BE2C (cell line): ENCODE measurements at places on chromosomes 7 and 10.

DNA sequence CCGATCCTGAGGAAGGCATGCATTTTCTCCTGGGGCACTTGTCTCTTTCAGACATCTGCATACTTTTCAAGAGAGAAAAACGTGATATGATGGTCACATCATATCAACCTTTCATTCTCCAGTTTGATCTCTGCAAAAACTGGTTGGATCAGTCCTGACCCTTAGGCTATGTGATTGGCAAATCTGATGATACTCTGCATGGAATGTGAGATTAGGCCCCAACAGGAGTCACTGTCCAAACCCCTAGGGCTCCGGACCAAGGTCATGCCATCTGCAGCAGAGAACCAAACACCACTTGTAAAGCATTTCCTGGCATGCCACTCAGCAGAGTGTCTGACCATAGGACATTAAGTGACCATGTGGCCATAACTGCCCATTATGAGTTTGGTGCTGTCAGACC is 8.6 kb downstream of the GCK start:
- no peak for DNase-seq

DNA sequence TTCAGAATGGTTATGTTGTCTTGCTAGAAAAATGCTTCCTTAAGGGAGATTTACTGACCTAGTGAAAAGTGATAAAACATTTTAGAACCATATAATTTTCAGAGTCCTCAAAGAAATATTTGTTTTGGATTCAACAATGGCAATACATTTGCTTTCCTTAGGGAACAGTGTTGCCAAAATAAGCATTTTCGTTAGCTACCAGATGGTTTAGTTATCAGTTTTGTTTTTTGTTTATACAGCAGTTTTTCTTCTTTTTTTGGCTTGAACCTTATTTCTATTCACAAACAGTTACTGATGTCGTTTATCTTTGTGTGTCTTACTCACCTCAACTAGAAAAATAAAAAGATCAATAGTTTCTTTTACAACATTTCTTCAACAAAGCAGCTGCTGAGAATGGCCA is 48.6 kb downstream of the EXOC4 start:
- no peak for DNase-seq

GRCh38 chr10:16820421-16820820 is 3.2 kb upstream of the RSU1 start:
- DNase-seq, result no peak

- no peak for DNase-seq
These were observed 268.0 kb downstream of the FRMD4A start for GRCh38 chr10:14062528-14063260.

- no peak for DNase-seq
These were observed 124.7 kb downstream of the BICC1 start for GRCh38 chr10:58637352-58637751.

DNA sequence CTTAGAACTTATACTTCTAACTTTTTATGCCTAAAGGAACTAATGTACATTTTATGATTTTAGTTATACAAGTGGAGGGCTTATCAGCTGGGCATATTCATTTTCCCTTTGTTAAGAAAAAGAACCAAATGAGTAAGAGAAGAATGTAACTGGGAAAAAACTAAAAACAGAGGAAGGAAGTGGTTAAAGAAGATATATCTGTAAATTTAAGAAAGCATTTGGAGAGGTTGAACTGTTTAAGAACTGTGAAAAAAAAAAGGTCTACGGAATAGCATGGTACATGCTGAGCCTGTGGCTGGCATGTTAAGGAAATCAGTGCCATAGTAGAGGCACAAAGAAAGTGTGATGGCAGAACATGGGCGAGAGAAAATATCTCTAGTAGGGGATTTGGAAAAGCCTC is 6.2 kb downstream of the MDFIC start:
- DNase-seq, result no peak

- no peak for DNase-seq
These were observed 38.8 kb upstream of the CACUL1 start for GRCh38 chr10:118793545-118793944.

GRCh38 chr10:34031400-34031799 is 696.9 kb upstream of the NRP1 start:
- no peak for DNase-seq

DNA sequence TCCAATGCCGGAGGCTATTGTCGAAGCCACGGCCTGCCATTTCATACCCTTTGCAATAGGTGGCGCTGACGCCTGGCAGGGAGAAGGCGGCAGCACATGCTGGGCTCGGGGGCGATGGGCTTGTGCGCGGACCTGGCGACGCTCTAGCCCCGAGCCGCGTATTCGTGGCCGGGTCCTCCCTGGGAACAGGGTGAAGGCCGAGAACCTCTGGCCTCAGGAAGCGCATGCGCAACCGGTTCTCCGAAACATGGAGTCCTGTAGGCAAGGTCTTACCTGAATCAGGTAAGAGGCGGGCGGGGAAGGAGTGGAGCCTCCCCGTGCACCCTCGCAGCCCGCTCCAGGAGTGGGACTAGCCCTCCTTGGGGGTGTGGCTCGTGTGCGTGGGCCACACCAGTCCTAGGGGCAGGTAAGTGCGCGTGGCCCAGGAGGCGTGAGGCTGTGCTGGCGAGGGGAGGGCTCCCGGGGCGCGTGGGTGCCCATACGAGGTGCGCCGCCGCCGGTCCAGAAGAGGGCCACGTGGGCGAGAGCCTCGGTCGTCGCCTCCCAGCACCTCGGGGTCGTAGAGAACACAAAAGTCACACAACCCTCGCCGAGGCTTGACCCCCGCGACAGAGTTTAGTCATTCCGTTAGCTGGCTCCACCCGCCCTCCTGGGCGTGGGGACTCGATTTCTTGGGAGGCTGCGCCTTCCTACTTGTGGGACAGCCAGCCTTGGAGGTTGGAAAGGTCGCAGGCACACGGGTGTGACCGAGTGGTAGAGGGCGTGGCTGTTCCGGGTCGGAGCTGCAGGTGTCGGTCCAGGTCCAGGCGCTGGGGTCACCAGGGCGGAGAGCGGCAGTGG is 5.6 kb upstream of the MEST start:
- DNase-seq, result peak; percentile 10

DNA sequence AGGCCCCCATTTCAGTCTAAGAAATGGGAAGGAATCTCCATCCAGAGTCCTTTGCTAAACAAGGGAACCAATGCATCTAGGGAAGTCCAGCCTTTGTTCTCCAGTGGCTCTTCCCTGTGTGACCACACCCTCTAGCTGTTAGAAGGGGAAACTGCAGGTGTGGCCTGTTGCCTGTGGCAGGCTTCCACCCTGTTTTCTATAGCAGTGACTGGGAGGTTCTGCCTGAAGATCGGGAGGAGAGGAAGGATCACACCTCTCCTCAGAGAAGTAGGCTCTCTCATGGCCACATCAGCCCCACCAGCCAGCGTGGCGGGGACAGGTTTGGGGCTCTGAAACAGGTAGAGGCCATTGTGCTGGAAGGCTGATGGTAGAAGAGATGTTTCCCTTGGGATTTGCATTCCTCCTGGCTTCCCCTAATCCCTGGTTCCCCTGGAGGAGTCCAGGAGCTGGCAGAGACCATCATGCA is 47.7 kb upstream of the TRIM8 start:
- peak; percentile 63 for DNase-seq
